Fibroblast of skin of abdomen (primary cell): ENCODE measurements at places on chromosomes 2 and 18.

DNA sequence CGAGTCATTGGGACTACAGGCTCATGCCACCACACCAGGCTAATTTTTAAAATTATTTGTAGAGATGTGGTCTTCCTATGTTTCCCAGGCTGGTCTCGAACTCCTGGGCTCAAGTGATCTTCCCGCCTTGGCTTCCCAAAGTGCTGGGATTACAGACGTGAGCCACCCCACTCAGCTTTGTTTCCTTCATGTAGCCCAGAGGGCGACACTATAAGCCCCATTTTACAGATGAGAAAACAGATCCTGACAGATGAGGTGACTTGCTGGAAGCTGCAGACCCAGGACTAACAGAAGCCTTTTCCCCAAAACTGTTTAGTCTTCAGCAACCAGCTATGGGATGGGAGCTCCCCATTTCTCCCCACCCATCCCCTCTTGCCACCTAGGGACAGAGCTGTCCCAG lies 7.2 kb upstream of the CTDSP1 start:
- DNase-seq = no peak

DNA sequence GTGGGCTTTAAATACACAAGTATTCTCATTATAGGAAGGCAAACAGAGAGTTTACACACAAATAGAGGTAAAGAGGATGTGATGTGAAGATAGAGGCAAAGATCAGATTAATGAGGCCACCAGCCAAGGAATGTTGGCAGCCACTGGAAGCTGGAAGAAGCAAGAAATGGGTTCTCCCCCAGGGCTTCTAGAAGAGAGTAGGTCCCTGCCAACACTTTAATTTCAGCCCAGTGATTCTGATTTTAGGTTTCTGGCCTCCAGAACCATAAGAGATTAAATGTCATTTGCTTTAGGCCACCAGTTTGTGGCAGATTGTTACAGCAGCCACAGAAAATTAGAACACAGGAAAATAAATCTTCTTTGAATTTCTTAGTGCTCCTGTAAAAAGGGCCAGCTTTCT lies 916.7 kb downstream of the CPS1 start:
- DNase-seq = no peak

- DNase-seq = no peak
These were observed 96.7 kb downstream of the CNTNAP5 start for GRCh38 chr2:124121760-124122275.

- DNase-seq = no peak
These were observed 147.6 kb downstream of the LTBP1 start for GRCh38 chr2:33094303-33094702.

- no peak for DNase-seq
These were observed 31.0 kb downstream of the GKN2 start for GRCh38 chr2:68921646-68922045.

DNA sequence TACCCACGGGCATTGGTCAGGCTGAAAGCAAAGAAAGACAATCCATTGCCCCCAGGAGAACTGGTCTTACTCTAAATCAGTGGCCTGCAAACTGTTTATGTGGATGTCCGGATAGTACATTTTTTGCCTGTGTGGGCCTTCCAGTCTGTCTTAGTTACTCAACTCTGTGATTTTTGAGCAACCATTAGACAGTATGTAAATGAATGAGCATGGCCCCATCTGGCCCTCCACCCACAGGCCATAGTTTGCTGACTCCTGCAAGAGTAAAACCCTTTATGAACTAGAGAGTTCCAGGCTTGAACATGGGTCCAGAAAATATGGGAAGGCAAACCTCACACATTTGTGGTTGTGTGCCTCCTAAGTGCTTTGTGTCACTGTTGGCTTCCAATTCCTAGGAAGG lies 55.7 kb upstream of the CYP1B1 start:
- DNase-seq = no peak

- DNase-seq = no peak
These were observed 92.8 kb downstream of the AKAIN1 start for GRCh38 chr18:5104246-5104645.

DNA sequence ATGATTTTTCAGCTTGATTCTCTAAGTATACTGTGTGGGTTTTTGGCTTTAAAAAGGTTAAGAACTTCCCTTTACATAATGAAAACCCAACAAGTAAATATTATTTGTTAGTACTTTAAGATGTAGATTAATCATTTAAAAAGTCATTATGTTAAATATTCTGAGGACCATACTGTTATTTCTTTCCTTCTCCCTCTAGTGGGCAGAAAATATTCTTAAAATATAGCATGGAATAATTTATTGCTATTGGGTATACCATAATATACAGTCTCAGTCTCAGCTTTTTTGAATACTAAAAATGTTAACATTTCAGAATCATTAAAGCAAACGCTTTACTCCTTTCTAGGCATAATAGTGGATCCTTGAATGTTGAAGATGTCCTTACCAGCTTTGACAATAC lies 28.1 kb downstream of the CAMKMT start:
- no peak for DNase-seq
